ENCODE measurements at places on chromosomes 5 and 9.

DNA sequence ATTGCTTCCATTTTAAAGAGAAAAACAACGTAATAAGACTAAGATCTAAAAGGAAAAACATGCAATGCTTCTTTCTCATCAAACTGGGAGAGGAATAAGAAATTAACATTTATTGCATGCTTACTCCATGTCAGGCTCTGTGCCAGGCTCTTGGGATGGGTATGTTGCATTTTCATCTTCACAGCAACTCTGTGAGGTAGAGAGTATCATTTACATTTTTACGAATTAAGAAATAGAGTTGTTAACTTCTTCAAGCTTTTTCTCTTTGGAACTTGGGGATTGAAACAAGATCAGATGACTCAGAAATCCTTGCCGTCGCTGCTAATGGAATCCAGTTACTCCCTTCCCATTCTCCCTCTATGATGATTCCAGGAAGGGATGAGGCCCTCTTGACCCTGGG lies 39.5 kb downstream of the PDE8B start:
- DNase-seq: no peak

DNA sequence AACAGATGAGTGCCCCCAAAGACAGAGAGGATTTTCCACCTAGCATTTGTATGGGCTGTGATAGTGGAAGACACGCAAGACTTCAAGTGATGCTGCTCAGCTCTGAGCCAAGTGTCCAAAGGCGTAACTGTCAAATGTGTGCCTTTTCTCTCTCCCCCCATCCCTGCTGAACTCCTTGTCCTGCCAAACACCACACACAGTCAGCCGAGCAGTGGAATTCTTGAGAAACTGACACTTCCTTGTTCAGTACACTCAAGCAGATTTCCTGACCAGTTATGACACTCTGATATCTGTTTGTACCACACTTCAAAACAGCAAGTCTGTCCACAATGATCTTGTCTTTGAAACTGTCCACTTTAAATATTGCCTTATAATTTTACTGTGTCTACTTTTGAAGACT lies 166.4 kb downstream of the PIK3R1 start:
- no peak for DNase-seq

DNA sequence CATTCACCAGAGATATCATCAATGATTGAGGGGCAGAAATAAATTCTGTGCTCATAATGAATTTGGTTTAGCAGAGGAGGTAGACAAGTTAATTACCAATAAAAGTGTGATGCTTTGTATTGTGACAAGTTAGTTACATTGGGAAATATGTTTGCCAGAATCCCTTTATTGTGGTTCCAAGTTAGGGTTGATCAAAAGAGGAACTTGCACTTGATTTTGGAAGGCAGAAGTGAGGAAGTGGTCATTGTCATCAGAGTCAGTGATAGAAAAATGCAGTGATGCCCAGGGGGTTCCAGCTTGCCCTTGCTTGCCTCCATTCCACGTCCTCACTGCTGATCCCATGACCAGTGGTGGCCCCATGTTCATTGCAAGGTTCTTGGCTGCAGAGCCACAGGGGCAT lies 69.7 kb downstream of the SVEP1 start:
- no peak for DNase-seq

DNA sequence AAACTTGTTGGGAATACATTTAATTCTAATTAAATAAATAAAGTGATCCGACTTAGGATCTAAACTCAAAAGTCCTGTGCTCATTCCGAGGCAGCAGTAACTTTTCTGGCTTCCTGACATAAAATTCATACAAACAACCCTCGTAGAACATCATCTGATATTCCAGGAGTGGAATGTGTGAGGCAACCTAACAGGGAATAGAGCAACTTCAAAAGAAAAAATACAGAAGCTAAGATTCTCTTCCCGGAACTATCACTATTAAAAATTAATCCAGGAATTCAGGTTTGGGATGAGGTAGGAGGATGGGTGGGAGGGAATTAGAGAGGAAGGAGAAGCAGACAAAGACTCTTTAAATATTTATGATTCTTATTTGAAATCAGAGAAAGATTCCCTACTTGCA lies 32.9 kb upstream of the TRIO start:
- no peak for DNase-seq

DNA sequence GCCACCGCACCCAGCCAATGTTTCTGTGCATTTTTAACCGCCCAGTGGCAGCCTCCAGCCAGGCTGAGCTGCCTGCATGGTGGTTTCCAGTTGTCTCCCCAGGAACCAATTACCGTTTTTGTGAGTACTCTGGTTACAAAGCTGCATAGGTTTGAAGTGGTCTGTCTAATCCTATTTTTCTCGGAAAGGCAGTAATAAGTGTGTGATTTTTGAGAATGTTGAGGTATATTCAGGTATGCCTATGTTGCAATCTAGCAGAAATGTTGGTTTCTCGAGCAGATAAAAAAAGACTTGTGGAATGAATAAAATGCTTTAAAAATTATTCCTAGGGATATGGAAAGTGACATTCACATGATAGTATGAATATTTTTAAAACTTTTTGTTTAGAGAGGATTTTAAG lies 41.5 kb upstream of the ANKH start:
- no peak for DNase-seq

DNA sequence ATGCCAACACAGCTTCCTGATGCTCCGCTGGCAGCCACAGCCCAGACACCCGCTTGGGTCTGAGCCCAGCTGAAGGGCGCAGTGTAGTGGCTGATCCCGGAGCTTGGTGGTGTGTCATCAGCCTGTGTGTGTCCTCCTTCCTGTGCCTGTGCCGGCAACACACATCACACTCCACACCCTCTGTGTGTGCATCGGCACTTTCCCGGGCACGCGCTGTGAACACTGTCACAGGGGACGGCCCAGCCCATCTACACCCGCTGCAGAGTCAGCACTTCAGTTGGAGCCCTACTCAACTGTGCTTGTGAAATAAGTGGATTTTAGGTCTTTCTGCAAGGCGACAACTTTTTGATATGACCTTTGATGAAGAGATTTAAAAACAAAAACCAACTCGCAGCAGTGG lies 189.4 kb downstream of the IRX2 start:
- no peak for DNase-seq

- DNase-seq: no peak
These were observed 3.1 kb downstream of the EGR1 start for GRCh38 chr5:138468133-138468965.

DNA sequence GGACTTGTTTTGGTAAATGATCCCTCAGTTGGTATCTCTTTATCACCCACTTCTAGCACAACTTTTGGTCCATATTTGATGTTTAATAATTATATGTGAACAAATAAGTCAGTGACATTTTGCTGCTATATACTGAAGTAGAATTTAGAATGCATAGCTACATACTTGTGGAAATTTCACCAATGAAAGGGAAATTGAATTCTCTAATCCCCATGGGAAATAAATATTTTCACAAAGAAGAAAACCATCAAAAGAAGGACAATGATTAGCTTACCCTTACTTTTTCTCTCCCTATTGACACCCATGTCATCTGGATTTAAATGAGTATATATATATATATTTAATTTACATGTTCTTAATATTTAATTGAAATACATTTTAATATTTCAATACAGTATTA lies 94.3 kb upstream of the DAB2 start:
- DNase-seq: no peak

- no peak for DNase-seq
These were observed 144.3 kb downstream of the ACTBL2 start for GRCh38 chr5:57338068-57338867.

DNA sequence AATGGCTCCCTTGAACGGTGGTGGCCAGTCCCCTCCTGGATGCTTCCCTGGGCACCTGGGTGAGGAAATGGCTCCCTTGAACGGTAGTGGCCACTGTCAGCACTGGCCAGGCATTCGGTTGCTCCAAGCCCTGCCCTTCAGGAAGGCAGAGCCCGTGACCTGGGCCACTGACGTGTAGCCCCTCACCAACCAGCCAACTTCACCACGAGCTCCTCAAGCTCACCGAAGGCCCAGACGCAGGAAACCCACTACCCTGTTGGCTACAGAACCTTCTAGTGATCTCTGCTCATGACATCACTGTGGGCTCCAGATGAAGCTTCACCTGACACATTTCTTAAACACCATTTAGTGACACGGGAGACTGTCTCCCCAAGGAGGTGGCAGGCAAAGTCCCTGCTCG lies 9.2 kb downstream of the SLC6A3 start:
- DNase-seq: no peak

- DNase-seq: no peak
These were observed 34.1 kb upstream of the SLC6A19 start for GRCh38 chr5:1167361-1167727.

GRCh38 chr9:122020398-122020797 lies 72.7 kb downstream of the TTLL11 start:
- no peak for DNase-seq

DNA sequence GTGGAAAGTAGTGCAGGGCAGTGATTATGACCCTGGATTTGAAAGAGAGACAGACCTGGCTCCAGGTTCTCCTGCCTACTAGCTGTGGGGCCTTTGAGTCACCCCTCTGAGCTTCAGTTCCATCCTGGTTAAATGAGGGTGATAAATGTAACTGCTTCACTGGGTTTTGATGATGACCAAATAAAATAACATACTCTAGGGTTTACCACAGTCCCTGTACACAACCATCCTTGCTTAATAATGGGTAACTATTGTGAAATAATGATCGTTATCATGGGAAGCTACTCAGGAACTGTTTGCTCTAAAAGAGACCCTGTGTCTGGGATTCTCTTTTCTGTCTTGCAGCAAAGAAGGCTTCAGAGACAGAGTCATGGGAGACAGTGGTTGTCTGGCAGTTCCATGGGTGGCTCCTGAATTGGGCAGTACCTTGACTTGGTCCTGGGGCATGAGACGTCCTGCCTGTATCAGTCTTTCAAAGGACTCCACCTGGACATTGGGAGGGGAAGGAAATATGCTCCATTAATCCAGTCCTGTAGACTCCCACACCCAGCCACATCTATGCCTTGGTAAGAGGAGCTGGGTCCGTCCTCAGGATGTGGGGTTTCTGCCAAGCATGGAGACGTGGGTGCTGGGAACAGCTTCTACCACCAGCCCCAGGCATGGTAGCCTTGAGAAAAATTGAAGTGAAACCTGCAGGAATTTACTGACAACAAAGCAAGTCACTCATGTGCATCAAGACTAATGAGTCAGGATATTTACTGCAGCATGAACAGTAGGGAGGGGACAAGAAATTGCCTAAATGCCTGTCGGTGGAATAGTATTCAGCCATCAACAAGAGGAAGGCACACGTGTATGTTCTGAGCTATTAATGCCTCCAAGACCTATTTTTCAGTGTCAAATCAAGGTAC lies 23.4 kb downstream of the AKNA start:
- DNase-seq: no peak

DNA sequence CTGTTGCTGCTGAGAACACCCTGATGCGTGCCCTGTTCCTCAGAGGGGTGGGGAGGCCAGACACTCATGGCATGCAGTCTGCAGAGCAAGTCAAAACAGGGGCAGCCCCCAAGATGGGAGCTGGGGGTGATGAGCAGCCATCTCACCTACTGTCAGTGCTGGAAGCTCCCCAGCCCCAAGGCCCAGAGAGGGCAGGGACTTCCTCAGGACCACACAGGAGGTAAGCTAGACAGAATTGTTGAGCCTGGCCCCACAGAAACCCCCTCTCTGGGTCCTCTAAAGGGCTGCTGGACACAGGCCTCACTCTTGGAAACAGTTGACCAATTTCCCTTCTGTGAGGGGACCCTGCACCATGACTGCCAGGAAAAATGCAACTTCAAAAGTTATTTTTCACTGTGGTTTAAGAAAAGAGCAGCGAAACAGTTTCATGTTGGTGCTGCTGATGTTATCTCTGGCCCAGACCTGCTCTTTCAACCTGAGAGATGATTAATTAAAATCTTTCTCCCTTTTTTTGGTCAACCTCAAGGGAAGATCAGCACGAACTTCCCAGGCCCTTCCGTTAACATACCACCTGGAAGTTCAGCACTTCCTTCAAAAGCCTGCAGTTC lies 9.6 kb downstream of the CSF2 start:
- no peak for DNase-seq

DNA sequence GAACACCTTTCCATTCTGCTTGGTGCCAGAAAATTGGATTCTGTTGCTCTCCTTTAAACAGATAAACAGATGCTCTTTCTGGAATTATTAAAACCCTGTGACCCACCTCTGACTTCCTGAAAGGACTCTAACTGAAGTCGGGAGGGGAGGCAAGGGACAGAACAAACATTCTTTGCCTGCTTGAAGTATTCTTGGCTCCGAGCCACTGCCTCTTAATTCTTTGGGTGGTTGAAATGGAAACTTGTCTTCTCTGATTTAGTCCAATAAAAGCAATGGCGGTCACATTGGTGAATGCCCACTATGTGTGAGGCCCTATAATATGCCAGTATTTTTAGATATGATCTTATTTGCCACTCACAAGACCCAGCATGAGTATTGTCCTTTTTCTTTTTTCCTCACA lies 236.8 kb downstream of the SLIT3 start:
- no peak for DNase-seq

DNA sequence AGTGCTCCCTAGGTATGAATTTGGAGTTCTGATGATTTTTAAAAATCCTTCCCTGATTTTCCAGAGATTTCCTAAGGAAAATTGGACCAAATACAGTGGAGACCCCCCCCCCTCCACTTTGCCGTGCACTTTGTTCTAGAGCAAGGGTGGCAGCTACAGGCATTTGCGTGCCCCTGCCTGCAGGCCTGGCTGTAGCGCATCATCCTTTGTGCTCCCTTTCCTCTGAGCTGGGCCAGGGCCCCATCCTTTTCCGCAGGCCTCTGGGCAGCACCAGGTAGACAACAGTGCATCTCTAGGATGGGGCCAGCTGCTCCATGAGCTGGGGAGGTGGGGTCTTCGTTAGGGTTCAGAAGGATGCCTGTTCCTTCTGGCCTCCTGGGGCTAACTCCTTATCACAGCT lies 39.6 kb downstream of the TRIO start:
- no peak for DNase-seq

- no peak for DNase-seq
These were observed 24.0 kb downstream of the ABL1 start for GRCh38 chr9:130858739-130859705.

DNA sequence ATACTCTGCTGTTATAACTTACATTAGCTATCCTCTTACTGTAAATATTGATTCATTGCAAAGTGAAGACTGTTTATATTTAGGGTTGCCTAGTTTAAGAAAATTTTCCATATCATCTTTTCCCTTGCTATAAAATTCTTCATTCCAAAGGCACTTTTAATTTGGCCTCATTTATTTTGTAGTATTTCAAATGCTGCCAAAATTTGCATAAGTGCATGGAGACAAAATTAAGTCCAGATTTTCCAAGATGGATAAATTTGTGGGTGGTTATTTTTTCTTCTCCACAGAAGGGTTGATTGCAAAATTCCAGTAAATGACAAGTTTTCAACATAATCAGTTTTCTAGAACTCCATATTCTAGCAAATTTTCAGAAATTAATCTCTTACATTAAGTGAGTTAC lies 141.5 kb upstream of the MTAP start:
- DNase-seq: no peak

DNA sequence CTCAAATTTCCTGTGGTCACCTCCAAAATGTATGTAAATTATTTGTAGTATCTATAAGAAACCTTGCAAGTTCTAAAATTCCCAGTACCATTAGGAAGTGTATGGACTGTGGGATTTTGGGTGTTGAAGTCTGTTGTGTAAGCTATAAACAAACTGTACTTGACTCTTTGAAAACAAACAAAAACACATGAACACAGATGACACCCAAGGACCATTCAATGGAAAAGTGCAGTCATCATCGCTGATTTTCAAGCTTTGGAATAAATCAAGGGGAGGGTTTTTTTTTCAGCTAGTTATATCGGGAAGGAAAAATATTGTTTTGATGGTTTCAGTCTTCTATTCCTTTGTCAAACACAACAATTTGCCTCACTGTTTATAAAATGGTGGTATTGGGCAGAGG lies 49.6 kb downstream of the ELL2 start:
- DNase-seq: no peak

- no peak for DNase-seq
These were observed 214.2 kb downstream of the PRR16 start for GRCh38 chr5:120678279-120678678.
